ENCODE measurements at places on chromosomes 7 and 10.

- DNase-seq: no peak
Observed at GRCh38 chr7:41825927-41826480, 123.1 kb upstream of the INHBA start.

DNA sequence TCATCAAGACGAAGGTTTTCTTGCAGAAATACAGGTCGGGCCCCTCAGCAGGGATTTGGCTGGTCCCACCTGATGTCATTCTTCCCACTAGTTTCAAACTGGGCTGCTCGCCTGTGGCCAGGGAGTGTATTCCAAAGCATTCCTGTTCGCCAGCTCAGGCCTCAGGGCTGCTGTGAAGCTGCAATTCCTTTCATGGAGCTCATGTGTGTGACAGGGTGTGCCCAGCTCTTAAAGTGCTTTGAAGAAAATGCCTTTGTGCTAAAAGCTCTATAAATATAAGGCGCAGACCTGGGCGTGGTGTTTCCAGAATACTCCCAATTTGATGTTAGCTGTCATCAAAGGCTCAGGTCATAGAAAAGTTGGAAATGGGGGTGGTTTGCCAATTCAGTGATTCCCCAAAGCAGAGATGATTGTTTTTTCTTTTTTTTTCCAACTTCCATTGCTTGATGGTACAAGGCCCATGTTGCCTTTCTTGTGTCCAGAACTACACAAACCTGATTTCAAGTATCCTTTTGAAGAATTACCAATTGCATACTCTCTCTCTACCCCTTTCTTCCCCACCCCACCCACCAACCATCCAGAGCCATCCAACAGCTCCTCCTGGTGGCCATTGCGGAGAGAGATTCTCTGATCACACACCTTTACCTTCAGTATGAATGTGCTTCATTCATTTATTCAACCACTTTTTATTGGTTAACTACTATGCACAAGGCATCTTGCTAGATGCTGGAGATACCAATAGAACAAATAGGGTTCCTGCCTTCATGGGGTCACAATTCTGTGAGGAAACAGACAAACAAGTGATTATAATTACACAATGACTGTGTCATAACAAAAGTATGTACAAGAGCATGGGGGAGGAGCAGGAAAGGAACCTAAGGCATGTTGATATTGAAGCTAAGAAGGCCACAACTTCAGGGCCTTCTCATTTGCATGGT, 297.3 kb upstream of the LYZL1 start:
- DNase-seq: no peak

DNA sequence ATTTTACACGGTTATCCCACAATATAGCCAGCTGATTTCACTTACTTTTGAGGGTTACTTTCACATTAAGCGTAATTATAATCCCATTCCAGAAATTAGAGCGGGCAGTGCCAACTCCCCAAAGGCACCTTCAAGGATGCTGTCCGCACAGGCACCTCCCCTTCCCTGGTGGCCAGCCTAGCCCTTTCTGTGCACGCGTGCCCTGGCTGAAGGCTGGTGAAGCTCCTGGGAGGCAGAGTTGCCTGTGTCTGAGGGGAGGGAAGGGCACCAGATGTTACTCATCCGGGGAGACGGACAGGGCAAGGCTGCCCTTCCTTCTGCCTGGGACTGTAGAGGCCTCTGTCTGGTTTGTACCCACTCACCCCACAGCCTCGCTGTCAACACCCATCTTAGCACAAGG, 198.4 kb downstream of the TCERG1L start:
- no peak for DNase-seq

GRCh38 chr10:121553511-121554264, 44.6 kb downstream of the FGFR2 start:
- DNase-seq: no peak
